Fibroblast of skin of scalp (primary cell): ENCODE measurements at places on chromosomes 12 and 14.

GRCh38 chr14:53663709-53664108 is 292.9 kb downstream of the BMP4 start:
- peak; percentile 46 for DNase-seq

DNA sequence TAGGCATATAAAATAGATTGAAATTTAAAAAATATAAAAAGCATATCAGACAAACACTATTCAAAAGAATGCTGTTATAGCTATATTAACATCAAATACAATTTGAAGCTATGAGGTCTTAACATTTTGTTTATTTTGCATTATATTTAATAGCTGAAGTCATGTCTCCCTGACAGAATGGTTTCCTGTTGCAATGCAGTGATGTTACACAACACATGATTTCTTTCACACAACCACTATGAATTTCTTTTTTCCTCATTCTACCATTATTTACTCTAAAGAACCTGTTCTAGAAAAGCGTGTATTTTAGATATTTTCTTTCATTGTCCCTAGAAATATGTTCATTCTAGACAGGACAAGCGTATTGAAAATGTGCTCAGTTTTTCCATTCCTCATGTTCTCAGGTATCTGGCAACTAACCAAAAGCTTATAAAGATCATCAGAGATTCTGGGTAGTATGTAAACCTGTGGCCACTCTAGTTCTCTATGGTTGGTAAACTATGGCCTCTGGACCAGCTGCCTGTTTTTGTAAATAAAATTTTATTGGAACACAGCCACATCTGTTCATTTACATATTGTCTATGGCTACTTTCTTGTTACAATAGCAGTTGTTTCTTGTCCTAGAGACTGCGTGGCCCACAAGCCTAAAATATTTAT is 183.8 kb downstream of the FOXA1 start:
- DNase-seq: no peak

GRCh38 chr12:80935111-80935510 is 2.6 kb downstream of the LIN7A start:
- no peak for DNase-seq

DNA sequence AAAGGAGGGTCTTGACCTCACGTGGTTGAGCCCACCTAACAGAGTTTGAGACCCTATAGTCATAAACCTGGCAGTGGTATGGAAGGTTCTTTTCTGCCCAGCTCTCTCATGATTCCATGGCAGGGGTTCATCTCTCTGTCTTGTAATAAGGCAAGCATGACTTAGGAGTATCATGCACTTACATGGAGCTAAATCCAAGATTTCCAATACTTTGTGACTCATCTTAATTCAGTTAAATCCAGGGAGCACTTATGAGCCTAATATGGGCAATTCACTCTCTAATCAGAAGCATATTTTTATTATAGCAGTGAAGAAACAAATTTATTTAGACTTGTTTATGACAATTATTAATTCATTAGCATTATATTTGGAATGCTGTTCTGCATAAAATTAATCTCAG is 131.8 kb upstream of the CPSF6 start:
- DNase-seq: peak; percentile 50

GRCh38 chr14:80358112-80358511 is 146.8 kb upstream of the DIO2 start:
- no peak for DNase-seq

GRCh38 chr14:31541702-31542101 is 19.5 kb upstream of the NUBPL start:
- DNase-seq: no peak

DNA sequence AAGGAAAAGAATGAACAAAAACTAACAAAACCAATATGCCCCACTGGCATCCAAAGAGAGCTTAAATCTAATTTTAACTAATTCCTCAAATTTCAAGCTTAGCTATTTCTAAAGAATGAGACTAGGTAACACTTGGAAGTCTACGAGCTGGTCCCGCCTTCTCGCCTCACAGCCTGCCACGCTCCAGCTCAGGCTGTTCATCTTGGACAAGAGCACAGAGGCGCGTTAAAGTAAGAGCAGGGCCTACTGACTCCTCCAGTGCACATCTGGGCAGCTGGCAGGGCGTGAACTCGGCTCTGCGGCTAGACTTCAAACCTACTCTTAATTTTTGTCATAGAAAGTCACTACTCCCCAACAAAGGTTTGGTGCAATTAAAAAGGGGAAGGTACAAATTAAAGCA is 64.6 kb downstream of the DICER1 start:
- DNase-seq: no peak

DNA sequence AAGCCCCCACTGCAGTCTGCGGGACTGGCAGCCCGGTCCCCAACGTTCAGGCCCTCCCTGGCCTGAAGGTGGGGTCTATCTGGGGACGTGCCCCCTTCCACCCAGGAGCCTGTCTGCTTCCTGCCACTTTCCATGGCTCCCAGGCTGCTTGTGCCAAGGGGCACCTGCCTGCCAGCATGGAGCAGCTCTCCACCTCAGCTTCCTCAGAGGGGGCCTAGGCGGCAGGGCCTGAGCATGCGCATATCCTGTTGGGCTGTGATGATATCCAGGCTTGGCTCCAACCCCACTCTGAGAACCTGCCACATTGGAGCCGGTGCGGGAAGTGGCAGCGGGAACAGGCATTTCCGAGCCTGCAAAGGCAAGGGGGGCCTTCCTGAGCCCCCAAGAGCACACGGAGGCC is 57.4 kb downstream of the FUT8 start:
- DNase-seq: no peak

DNA sequence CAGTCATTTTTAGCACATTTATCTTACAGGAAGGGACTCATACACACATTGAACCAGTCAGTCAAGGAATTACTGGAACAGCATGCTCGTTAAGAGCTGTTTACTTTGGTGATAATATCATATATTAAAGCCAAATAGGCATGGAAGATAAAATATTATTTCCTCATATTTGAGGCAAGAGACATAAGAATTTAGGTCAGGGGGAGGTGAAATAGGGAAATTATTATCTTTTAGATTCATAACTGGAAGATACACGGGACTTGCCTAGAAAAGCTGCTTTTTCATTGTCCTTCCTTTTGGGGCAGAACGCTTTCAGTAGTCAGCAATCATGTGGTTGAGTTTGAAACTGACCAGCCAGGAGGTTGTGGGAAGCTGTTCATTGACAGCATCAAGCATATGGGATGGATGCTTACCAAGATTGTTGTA is 72.5 kb downstream of the NTN4 start:
- DNase-seq: no peak

DNA sequence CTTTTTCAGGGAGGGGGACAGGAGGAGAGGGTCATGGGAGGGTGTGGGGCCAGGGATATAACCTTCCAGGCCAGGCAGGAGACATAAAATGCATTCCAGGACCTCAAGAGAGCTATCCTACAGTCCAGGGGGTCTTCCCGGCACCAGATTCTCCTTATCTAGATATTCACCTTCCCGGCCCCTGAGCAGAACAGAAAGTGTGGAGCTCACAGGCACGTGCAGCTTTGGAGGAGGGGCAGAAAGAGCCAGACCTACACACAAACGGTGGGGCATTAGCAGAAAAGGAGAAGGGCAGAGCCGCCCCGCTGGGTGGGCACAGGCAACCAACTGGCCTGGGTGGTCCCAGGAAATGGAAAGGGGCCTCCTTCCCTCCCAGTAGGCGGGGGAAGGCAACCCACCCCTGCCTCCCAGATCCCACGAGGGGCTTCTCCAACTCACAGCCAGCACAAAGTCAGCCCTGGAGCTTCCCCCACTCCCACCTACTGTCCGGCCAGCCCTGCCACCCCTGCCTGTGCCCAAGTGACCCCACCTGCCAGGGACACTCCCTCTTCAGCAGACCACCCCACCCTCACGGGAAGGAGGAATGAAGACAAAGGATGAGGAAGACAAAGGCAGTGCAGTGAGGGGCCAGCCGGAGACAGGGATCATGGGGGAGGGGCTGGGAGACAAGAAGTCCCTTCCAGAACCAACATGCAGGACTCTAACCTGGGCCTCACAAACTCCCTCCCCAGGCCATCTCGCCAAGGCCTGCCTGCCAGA is 33.3 kb downstream of the CCDC85C start:
- no peak for DNase-seq

DNA sequence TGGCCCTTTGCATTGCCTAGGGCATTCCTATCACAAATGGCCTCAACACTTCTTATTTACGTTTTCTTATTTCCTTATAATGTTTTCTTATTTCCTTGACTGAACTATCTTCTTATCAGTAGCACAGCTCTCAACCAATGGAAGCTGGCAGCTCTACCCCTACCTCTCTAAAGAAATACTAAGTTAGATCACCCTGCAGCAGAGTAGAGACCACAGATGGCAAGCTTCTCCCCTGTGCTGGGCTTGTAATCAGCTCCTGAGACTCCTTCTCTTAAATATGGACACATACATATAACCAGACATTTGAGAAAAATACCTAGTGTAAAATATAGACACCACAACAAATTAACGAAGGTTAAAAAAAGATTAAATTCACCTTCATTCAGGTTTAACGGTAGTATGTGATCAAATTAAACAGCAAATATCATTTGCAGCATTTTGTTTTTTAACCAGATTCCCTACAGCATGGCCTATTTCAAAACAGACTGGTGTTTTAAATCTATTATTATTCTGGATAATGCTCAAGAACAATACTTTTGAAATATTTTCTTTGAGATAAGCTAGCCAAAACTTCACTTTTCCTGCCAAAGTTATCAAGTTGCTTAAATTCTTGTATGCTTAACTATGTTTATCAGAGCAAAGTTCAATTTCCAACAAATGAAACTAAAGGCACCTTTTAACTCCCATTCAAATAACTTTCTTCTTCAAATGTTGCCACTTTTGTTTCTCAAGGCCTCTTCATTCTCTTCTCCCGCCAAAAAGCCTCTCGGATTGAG is 54.3 kb downstream of the SLC41A2 start:
- DNase-seq: peak; percentile 24

- no peak for DNase-seq
These were observed 618.6 kb downstream of the AACS start for GRCh38 chr12:125683748-125684381.

GRCh38 chr12:117878605-117879004 is 90.2 kb downstream of the KSR2 start:
- DNase-seq: no peak

GRCh38 chr14:57870686-57871457 is 5.0 kb upstream of the SLC35F4 start:
- DNase-seq: no peak

- DNase-seq: peak; percentile 94
These were observed at the start of gene LRIG3 for GRCh38 chr12:58920102-58920960. Gene LRIG3 (minus strand): TSS chr12:58920504. CDS start chr12:58920235, 269 bp downstream.

GRCh38 chr14:94989946-94990345 is 167.4 kb downstream of the DICER1 start:
- DNase-seq: no peak

DNA sequence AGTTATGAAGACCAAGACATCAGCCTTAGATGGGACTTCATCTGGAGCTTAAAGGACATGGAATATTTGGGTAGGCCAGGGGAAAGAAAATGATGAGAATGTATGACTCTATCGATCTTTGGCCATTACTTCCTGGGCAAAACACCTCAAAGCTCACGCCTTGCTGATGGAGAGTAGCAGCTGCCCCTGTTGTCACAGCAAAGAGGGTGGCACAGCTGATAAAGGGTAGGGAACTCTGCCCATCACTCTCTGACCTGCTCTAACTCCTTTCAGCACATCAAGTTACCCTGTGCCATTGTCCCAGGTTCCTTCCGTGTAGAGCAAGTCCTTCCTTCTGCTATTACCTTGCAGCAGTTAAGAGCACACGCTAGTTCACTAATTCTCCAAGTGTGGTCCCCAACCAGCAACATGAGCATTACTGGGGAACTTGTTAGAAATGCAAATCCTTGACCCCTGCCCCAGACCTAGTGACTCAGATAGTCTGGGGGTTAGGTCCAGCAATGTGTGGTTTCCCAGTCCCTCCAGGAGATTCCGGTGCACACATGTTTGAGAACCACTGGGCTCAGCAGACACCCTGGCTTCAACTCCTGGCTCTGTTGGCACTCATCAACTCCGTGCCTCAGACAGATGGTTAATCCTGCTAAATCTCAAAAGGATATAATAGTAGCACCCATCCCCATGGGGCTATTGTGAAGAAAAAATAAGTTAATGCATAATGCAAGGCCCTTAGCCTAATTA is 93.7 kb upstream of the EEA1 start:
- peak; percentile 17 for DNase-seq

DNA sequence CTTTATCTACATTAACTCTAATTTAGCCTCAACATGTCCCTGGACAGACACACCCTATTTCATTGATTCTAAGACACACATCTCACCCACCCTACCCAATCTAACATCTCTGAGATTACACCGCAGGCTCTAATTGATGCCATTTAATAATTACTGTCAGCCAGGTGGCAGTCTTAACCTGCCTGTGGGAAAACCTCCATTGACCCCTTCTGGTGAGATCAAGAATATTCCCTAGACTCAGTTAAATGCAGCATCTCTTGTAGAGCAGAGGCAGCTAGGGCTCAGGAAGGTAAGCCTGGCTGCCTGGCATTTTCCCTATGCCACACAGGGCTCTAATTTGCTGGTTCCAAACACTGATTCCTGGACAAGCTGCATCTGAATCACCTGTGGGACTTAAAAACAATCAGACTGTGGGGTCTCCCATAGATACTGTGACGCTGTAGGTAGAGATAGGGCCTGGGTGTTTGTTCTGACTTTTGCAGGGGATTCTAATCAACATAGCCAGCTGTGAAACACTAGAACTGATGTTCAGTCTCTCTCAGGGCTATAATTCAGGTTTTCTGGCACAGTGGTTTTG is 14.3 kb downstream of the MCRS1 start:
- DNase-seq: no peak

- no peak for DNase-seq
These were observed 51.1 kb downstream of the BEGAIN start for GRCh38 chr14:100536121-100536510.

GRCh38 chr14:69259527-69260189 is at the start of gene GALNT16:
Gene GALNT16 (plus strand): TSS chr14:69260158. CDS start chr14:69260291, 133 bp downstream.
- DNase-seq: peak; percentile 22

GRCh38 chr14:34692348-34692747 is 22.0 kb downstream of the CFL2 start:
- peak; percentile 27 for DNase-seq

GRCh38 chr14:89540009-89540829 is 123.2 kb upstream of the FOXN3 start:
- peak; percentile 40 for DNase-seq

- no peak for DNase-seq
These were observed 8.0 kb upstream of the PLEKHA5 start for GRCh38 chr12:19121449-19122018.

GRCh38 chr14:30854492-30854891 is 19.9 kb upstream of the COCH start:
- no peak for DNase-seq

DNA sequence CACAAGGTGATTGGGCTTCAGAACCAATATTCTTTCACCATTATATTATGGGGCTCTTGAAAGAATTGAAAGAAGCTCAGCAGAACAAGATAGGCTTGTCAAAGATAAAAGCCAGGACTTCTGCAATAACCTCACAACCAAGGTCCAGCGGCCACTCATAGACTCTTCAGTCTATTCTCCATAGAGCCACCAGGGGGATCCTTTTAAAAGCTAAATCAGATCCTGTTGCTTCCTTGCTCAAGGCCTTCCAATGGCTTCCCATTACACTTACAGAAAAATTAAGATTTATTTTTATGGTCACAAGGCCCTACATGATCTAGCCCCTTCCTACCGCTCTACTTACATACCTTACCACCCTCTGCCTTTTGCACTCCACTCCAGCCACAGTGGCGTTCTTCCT is 169.6 kb downstream of the C12orf42 start:
- DNase-seq: no peak

GRCh38 chr14:101072945-101073597 is 169.5 kb upstream of the RTL1 start:
- DNase-seq: peak; percentile 93

GRCh38 chr14:68363843-68364767 is 428.8 kb downstream of the ZFP36L1 start:
- peak; percentile 73 for DNase-seq
